Activated CD8-positive, alpha-beta memory T cell treated with anti-CD3 and anti-CD28 coated beads, Interleukin-2, amount 10 ng/mL, durations not matched to agents 7 days and 5 days (primary cell): ENCODE measurements at places on chromosomes 16 and 17.

- H3K4me1 ChIP-seq, result no peaks in the 10 kb centered on the region
- no peak overlapping the region for H3K27ac ChIP-seq
- no peaks in the 10 kb centered on the region for H3K27me3 ChIP-seq
- no peak overlapping the region for H3K4me3 ChIP-seq
- no peak for DNase-seq
- no peaks in the 10 kb centered on the region for H3K36me3 ChIP-seq
These were observed 59.1 kb upstream of the IRX6 start for GRCh38 chr16:55264949-55265348.

DNA sequence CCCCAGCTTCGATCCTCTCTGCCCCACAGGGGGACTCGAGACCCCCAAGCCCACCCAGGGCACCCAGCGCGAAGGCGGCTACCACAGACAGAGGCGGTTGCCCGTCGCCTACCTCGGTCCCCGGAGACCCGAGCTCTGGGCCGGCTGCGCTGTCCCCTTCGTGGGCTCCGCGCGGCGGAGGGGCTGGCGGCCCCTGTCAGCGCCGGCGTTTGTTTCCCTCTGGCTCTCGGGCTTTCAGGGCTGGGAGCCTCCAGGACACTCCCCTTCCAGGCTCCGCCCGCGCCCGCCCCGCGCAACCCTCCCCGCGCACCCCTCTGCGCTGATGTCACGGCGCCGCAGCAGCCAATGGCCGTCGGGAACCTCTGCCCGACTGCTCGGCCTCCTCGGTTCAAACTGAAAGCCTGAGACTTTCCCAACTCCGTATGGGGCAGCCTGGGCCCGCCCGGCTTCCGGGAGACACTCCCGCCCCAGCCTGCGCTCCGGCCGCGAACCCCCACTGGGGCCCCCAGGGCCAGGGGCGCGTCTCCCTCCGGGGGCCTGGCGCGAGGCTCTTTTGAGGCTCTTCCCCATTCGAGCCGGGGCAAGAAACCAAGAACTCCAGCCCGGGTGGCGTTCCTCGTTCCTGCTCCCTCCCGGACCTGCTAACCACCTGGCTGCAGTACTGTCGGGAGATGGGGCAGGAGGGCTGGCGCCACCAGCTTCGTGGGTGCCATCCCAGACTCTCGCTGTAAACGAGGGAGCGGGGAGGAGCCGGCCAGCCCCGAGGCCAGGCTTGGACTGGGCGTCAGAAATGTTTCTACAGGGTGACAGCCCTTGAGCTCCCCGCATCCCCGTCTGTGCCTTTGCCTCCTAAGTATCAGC is at the start of gene CDC42EP4:
TSS of gene CDC42EP4 (minus strand) at position 221 of the 861 bp plus-strand sequence. CDS start 25,501 bp downstream, outside the sequence.
- no peak within 1 kb of the TSS for H3K27ac ChIP-seq
- H3K4me1 ChIP-seq, result peaks cover 6% of the 10 kb centered on the region
- DNase-seq, result peak; percentile 91
- H3K36me3 ChIP-seq, result no peaks in the 10 kb centered on the region
- H3K4me3 ChIP-seq, result peak within 1 kb of the TSS; percentile 80

DNA sequence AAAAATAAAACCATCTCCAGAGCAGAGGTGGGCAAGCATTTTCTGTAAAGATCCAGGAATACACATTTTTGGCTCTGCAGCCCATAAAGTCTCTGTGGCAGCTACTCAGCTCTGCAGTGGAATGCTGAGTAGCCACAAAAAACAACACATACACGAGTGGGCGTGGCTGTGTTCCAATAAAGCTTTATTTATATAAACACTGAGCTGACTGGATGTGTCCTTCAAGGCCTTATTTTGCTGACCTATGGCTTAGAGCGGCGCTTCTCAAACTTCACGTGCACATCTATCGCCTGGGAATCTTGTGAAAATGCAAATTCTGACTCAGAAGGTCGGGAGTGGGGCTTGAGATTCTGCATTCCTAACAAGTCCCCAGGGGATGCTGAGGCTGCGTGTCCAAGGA is 39.7 kb downstream of the XYLT1 start:
- H3K27ac ChIP-seq, result no peak overlapping the region
- no peak overlapping the region for H3K4me3 ChIP-seq
- no peaks in the 10 kb centered on the region for H3K27me3 ChIP-seq

- H3K27ac ChIP-seq, result no peak overlapping the region
- H3K27me3 ChIP-seq, result no peaks in the 10 kb centered on the region
- peaks cover 16% of the 10 kb centered on the region for H3K36me3 ChIP-seq
- DNase-seq, result no peak
- peaks cover 32% of the 10 kb centered on the region for H3K4me1 ChIP-seq
- H3K4me3 ChIP-seq, result no peak overlapping the region
These were observed 1.2 kb upstream of the RARA start for GRCh38 chr17:40307740-40308239.

DNA sequence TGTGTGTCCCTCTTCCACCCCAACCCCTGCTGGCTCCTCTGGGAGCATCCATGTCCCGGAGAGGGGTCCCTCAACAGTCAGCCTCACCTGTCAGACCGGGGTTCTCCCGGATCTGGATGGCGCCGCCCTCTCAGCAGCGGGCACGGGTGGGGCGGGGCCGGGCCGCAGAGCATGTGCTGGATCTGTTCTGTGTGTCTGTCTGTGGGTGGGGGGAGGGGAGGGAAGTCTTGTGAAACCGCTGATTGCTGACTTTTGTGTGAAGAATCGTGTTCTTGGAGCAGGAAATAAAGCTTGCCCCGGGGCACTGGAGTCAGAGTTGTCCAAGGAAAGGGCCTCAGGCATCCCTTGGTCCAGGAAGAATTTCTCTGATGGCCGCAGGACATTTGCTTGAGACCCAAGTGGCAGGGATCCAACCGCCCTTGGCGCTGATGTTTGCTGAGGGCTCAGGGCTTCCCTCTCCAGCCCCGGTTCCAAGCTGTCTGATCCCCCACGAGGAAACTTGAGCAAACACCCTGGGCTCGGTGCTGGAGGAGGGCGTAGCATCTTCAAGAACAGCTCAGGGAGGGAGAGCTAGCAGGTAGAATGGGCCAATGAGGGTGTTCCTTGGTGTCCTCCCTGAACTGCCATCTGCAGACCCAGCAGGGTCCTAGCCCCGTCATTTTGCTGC is 4.5 kb downstream of the NXPH3 start:
- H3K4me3 ChIP-seq, result no peak overlapping the region
- no peaks in the 10 kb centered on the region for H3K36me3 ChIP-seq
- H3K27me3 ChIP-seq, result peaks cover 23% of the 10 kb centered on the region
- H3K27ac ChIP-seq, result no peak overlapping the region

- no peak overlapping the region for H3K27ac ChIP-seq
- peaks cover 5% of the 10 kb centered on the region for H3K4me1 ChIP-seq
- DNase-seq, result no peak
- H3K36me3 ChIP-seq, result peaks cover 15% of the 10 kb centered on the region
- no peak overlapping the region for H3K4me3 ChIP-seq
These were observed 12.6 kb downstream of the KCTD2 start for GRCh38 chr17:75059369-75060345.

- H3K4me3 ChIP-seq, result no peak overlapping the region
- no peak overlapping the region for H3K27ac ChIP-seq
- peaks cover 67% of the 10 kb centered on the region for H3K27me3 ChIP-seq
- DNase-seq, result no peak
- peaks cover 12% of the 10 kb centered on the region for H3K4me1 ChIP-seq
- no peaks in the 10 kb centered on the region for H3K36me3 ChIP-seq
These were observed 7.7 kb upstream of the COL1A1 start for GRCh38 chr17:50209133-50209471.

DNA sequence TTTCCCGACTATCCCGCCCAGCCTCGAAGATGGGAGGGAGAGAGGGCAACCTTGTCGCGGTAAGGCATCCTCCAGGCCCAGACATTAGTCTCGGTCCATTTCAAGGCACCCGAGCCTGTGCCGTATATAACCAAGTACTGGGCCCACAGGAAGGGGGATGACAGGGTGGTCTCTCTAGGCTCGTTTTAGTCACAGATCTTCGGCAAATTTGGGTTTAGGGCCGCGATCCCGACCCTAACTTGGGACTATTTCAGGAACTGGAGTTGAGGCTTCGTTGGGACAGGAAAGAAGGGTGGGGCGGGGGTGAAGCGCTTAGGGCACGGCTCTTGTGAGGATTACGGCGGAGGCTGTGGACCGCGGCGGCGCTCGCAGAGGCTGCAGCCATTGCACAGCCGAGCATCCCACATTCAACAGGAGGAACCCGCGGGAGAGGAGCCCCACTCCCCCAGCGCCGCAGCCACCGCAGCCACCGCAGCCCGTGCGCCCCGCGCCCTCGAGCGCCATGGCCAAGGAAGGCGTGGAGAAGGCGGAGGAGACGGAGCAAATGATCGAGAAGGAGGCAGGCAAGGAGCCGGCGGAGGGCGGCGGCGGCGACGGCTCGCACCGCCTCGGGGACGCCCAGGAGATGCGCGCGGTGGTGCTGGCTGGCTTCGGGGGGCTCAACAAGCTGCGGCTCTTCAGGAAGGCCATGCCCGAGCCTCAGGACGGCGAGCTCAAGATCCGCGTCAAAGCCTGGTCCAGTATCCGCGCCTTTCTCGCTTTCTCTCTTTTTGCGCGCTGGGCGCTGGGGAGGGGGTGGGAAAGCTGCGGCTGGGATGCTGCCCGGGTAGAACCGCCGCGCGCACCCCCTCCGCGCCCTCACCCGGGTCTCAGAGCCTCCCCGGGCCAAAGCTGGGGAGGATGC is at the start of gene VAT1L:
TSS of gene VAT1L (plus strand) at position 384 of the 904 bp plus-strand sequence. CDS start at position 503, 119 bp downstream.
- no peaks in the 10 kb centered on the region for H3K36me3 ChIP-seq
- H3K4me3 ChIP-seq, result peak within 1 kb of the TSS; percentile 57
- peaks cover 6% of the 10 kb centered on the region for H3K4me1 ChIP-seq
- DNase-seq, result peak; percentile 40
